Vagina (tissue), 2 donors: ENCODE measurements at places on chromosomes 5 and 9. TPM values are rescaled to one million over a fixed set of nuclear protein-coding genes. Genes with fewer than 3 reads are reported as not detected.

DNA sequence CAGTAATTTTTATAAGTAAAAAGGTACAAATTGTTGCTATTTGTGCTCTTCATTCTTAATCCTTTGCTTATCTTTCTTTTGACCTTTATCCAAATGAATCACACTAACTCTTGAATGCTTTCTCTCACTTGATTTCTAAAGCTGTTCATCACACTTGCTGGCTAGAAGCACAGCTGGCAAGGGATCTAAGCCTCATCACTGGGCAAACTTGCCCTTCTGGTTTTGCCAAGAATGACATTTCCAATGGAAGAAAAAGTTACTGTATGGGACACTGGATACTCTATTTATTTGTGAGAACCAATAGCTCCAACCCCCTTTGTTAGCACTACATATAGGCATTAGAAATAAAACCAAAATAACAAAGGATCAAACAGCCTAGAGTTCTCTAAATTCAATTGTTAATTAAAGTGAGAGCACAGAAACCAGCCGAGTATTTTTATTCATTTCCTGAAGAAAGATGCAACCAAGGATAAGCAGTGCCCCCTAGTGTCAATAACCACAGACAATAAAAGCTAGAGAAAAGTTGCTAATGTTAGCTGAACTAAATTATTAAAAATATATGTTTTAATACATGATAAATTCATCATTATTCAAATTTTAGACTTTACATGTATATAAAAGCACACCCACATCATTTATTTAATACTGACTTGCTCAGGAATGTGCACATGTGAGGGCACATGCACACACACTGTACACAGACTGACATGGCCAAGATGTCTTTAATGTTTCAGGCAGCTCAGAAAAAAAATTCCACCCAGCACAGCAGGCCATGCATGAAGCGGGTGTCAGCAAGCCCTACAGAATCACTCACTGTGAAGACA lies 59.8 kb upstream of the POU5F2 start:
- DNase-seq: no peak

GRCh38 chr5:43207601-43208000 lies 15.6 kb downstream of the NIM1K start:
- DNase-seq: no peak

GRCh38 chr9:117156144-117156688 lies 258.6 kb downstream of the ASTN2 start:
- DNase-seq: no peak

CCDC192 gene
- total RNA-seq: not detected

SETX gene
- 44.2 TPM for total RNA-seq
